ENCODE measurements at places on chromosomes 13 and 19.

GRCh38 chr19:5091684-5092480 is 123.0 kb downstream of the KDM4B start:
- DNase-seq = no peak

GRCh38 chr13:101785858-101786257 is 333.4 kb downstream of the ITGBL1 start:
- peak; percentile 74 for DNase-seq

DNA sequence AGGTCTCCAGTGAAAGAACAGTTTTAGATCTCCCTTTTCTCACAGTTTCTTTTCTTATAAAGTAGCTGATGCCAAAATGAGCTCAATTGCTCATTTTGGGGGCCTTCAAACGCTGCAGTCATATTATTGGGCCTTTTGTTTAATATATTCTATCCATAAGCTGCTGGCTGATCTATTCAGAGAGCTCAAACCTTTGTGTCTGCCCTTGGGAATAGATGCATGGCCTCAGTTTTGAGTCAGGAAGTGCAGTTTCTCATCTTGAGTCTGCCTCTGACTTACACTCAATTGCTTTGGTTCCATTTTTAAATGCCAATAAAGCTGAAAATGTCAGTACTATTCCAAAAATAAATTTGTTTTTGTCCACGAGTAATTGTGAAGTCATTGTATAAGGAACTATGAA is 468.9 kb downstream of the KLF12 start:
- no peak for DNase-seq

GRCh38 chr13:89751432-89751930 is 1596.0 kb upstream of the MIR17HG start:
- DNase-seq = no peak

GRCh38 chr13:41005704-41006103 is 13.4 kb downstream of the ELF1 start:
- DNase-seq = no peak

DNA sequence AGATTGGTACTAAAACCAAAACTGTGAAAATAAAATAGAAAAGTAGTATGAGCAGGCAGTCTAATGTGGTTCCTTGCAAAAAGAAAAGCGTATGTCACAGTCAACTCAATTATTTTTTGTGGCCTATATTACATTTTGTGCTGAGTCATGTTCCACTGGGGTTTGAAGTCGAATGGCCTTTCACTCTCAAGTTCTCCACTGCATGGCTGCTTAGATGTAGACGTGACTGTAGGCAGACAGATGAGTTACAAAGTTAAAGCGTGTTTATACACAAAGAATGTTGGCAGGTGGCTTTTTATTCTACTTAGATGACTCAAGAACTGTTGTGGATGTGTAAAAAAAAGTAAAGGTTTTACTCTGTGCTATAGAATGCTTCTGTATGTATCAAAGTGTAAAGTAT is 133.9 kb downstream of the SLITRK6 start:
- DNase-seq = peak; percentile 45
